ENCODE measurements at places on chromosomes 7 and 10.
A peak's percentile ranks its signal among the peaks of the same experiment; 100 is the strongest.

DNA sequence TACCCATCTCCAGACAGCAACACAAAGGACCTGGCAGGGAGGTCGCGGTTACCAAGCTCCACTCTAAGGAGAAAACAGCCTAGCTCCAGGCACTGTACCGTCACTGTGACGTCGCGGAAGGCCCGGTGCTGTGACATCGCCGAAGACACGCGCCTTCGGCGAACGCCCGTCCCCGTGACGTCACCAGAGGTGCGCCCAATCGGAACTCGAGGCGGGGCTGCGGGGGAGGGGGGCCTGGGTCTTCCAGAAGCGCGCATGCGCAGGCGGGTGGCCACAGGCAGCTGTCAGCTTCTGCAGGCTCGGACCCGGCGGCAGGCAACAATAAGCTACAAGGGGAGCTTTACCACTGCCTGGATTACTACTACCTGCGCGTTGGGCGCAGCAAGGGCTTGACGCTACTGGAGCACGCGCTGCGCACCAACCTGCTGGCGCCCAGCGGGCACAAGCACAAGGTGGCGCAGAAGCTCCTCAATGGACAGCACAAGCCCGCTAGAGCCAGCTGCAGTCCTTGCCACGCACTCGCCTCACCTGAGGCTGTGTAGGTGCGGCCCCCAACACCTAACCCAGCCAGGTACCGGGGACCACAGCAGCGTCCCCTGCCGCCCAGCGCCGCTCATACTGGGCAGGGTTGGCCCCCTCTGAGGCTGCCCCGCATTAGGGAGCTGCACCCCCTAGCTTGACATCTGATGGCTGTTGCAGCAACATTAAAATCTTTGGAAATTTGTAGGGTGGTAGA is 208.4 kb downstream of the TPST1 start:
- peak; percentile 82 for DNase-seq

DNA sequence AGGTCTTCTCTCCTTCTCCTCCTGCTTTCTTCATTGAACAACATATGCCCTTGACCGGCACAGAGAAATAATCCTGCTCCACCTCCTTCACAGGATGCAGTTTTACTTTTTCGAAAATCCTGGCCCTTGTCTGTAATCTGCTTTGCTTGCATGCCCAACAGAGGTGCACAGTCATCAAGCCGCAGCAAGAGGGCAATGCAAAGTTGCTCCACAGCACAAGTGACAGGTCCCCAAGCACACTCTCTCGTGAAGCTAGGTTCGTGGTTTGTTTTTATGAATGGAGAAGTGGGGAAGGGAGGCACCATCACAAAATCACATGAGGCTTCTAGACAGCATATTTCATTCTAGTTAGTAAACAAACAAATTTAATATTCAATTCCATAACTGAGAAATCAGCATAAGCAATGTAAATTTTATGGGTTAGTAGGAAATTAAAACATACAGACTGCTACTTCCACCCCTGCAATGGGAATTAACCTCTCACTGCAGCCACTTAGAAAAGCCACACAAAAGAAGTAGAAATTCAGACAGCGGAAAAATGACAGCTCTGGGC is 178.8 kb downstream of the TPK1 start:
- no peak for DNase-seq

GRCh38 chr10:95795602-95796001 is 39.6 kb downstream of the ENTPD1 start:
- DNase-seq = no peak

DNA sequence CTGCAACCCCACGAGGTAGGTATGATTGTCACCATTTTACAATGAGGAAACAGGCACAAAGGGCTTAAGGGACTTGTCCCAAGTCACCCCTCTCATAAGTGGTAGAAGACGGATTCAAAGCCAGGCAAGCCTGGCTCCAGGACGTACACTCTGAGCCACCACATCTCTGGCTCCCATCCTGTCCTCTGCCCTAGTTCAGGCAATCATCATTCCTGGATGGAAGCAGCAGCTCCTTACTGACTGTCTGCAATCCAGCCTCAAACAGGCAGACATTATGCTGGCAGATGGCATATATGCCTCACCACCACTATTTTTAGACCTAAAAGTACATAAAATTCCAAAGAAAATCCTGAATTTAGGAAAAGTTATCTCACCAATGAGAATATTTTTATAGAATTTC is 100.7 kb downstream of the USP6NL start:
- DNase-seq = no peak

GRCh38 chr10:74024600-74024999 is 26.7 kb downstream of the VCL start:
- no peak for DNase-seq

DNA sequence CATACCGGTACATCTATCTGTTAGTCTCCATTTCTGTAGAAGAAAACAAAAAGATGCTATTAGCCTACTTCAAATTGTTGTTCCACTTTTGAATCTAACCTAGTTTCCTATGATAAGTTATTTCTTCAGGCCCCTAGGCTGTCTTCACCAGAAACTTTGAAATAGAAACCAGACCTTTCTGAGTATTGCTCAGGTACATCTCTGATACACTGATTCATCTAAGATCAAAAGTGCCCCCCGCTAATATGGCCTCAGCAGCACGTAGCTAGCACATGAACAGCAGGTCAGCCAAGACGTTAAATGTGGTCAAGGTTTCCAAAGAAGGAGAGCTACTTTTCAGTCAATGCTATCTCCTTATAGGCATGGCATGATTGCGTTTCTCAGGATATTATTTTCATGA is 23.6 kb downstream of the CTAGE6 start:
- no peak for DNase-seq

- no peak for DNase-seq
Measured at GRCh38 chr10:88288320-88289059, 294.6 kb downstream of the RNLS start.

- no peak for DNase-seq
Measured at GRCh38 chr7:111324228-111324627, 233.3 kb downstream of the LRRN3 start.

- no peak for DNase-seq
Measured at GRCh38 chr10:118746246-118746645, 8.5 kb downstream of the CACUL1 start.

DNA sequence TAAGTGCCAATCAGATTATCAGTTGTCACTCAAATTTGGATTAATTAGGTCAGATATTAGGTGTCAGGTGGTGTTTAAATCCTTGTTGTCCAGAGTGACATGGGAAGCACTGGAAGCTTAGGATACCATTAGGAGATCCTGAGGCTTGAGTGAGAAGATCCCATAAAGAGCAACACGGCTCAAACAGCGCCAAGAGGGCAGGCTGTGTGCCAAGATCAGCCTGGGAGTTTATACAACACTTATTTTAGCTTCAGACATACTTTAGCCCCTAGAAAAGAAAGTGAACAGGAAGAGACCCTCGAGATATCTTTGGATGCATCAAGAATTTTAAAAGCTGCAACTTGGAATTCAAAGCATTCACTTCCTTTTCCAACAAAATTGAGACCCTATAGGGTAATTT is 14.2 kb upstream of the ACTA2 start:
- no peak for DNase-seq

GRCh38 chr7:28625432-28625831 is 213.1 kb downstream of the CREB5 start:
- DNase-seq = no peak

- no peak for DNase-seq
Measured at GRCh38 chr7:134589491-134589941, 40.6 kb downstream of the AKR1B15 start.

GRCh38 chr10:86968271-86968993 is at the start of gene ADIRF:
Gene ADIRF, plus strand, starts transcription at chr10:86968482. Its CDS starts 63 bp downstream, at chr10:86968545.
- DNase-seq = no peak

DNA sequence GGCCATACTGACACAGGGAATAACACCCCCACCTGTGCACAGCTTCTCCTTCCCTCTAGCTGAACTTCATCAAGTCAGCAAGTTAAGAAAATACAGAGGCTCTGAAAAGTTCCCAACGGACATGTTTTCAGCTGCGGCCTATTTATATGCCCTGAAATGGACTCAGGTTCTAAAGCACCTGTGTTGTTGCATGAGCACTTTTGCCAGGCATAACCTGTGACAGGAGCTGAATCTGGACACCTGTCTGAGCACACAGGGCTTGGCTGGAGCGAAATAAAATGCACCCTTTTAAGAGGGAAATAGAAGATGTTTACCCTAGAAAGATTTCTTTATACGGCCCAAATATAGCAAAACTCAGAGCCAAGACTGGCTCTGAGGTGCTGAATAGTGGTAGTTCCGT is 46.7 kb downstream of the COBL start:
- DNase-seq = no peak

DNA sequence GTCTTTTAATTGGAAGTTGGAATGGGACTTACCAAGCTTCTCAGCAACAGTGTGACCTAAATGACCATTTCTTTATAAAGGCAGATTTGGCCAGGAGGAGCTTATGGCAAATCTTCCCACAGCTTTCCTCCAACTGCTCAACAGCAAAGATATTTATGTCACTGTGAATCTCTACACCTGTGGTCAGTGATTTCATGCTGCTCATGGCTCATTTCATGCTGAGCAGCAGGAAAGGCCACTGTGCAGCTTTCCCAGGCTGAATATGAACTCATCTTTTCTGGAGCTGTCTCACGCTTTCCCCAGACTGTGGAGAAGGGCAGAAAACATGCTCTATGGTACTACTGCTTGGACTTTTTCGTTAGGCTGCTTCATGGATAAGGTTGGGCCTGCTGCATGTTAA is 29.8 kb downstream of the CALCR start:
- no peak for DNase-seq

DNA sequence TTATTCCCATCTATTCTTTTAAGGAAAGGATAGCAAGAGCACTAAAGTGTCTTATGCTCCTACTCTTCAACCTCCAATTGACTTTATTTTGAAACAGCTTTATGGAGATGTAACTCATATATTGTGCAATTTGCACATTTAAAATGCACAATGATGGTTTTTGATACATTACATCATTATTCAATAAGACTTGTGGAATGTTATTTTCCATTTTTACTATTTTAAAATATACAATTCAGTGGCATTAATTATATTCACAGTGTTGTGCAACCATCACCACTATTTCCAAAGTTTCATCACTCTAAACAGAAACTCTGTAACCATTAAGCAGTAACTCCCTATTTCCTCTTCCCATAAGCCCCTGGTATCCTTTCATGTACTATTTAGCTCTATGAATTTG is 489.8 kb downstream of the NEBL start:
- no peak for DNase-seq

GRCh38 chr10:50496228-50496627 is 127.5 kb downstream of the SGMS1 start:
- DNase-seq = no peak

DNA sequence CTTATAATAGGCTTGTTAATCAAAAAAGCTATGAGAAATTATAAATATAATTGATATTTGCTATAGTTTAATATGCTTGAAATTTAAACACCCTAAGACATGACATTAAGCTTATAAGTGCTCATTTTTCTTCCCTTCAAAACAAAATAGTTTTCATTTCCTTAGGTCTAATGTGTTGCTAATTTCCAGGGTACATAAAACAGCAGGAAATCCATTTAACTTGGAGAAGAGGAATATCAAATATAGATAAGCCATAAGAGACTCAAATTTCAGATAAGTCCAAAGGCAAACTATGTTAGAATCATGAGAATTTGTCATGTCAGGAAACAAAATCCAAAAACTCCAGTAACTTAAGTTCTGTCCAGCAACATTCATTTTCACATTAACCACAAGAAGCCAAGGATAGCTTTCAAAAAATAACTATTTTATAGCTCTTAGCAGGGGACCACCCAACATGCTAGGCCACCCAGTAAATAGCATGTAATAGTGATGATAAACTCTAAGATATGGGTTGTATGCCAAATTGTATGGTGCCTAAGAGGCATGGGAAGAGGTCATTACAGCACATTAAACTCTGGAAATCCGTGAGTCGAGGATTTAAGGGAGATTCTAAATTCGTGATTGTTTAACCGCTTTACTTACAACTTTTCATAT is 298.1 kb downstream of the CRPPA start:
- DNase-seq = no peak

GRCh38 chr7:158819571-158820203 is 9.6 kb downstream of the ESYT2 start:
- no peak for DNase-seq

DNA sequence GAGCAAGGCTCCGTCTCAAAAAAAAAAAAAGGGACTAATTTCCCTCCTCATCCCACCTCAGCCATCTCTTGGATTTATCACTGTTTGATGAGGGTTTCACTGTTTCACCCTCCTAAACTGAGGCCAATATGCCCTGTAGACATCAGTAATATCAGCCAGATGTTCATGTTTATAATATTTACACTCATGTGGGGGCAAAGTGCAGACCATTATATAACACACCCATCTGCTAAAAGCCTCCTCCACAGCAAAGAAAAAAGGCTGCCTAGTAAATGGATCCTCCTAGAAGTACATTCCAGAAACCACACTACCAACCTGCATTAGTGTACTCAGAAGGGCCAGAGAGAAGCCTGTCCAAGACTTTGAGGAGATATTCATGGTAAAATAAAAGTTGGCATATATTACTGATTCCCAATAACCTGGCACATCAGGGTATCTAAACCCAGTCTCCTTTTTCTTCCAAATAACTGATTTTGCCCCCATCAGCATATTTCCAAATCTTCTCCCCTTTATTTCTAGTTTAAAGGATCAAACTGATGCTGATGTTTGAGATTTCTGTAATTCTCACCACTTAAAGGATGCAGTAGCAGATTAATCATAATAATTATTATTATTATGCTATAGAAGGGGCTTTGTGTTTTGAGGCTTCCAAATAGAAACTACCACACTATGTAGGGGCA is 55.1 kb downstream of the LGI1 start:
- DNase-seq = no peak

Data from left renal pelvis (tissue), 4 donors.